ENCODE measurements at places on chromosomes 13 and 19.

- no peak for DNase-seq
These were observed 1.7 kb downstream of the AP1M1 start for GRCh38 chr19:16199275-16199932.

- no peak for DNase-seq
These were observed 10.2 kb downstream of the PPP2R1A start for GRCh38 chr19:52200044-52200443.

GRCh38 chr13:84263354-84264069 is 381.2 kb upstream of the SLITRK1 start:
- no peak for DNase-seq

GRCh38 chr19:50722201-50723013 is 757 bp upstream of the CLEC11A start:
- no peak for DNase-seq

- DNase-seq = no peak
These were observed at the start of gene SIGLEC7 for GRCh38 chr19:51142119-51142518. Gene SIGLEC7, plus strand, starts transcription at chr19:51142301. Its CDS starts 69 bp downstream, at chr19:51142370.

GRCh38 chr19:44800461-44800860 is 8.4 kb upstream of the BCAM start:
- peak; percentile 68 for DNase-seq

- peak; percentile 33 for DNase-seq
These were observed 16.4 kb downstream of the ZNF574 start for GRCh38 chr19:42092350-42092749.

GRCh38 chr19:32416749-32417456 is 11.3 kb downstream of the DPY19L3 start:
- DNase-seq = no peak

DNA sequence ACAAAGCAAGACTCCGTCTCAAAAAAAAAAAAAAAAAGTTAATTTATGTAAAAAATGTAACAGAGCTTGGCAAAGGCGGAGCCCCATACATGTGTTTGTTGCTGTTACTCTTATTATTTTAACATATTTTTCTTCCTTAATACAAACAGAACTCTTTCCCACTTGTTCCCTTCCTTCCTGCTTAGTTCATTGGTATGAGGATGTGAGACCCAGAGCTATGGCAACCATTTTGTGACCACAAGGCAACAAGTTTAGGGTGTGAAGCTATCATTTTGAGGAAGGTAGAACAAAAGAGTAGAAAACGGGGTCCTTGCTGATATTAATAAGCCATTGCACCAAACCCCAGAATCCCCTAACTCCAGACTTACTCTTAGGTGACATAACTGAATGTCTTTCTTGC is 5.4 kb downstream of the IFNL1 start:
- DNase-seq = no peak

GRCh38 chr19:15287496-15287895 is 44.8 kb downstream of the BRD4 start:
- no peak for DNase-seq

DNA sequence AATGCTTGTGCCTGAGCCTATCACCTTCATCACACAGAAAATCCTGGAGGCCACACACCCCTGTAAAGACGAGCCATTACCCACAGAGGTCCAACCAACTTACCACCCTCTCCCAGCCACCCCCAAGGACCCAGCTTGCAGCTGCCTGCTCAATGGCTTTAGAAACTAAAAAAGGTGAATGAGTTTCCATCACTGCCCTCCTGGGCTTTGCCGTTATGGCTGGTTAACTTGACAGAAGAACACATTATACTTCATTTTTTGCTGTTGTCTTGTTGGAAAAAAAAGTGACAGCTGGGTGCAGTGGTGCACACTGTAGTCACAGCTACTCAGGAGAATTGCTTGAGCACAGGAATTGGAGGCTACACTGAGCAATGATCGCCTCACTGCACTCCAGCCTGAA is 17.4 kb upstream of the FEM1A start:
- no peak for DNase-seq

DNA sequence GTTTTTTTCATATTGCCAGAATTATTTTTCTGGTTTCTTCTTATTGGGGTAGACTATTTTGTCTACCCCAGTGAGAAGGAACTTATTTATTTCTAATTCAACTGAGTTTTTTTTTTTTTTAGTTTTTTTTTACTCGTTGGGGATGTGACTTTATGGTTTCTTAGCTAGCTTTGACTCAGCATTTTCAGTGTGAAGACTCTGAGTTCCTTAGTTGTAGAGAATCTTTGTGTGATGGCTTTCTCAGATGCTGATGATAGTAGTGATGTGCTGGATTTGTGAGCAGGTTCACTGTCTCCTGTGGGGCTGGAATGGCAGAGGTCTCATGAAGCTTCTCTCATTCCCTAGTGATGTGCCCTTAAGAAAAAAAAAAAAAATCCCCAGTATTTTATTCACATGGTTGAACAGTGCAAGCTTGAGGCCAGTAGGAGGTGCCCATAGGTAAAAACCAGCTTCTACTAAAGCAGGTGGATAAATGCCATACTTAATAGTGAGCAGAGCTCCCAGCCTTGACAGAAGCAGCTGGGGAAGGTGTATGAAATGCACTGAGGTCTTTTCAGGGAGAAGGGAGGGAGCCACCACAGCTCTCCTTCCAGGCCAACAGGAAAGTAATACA is 106.2 kb upstream of the KLF5 start:
- no peak for DNase-seq

DNA sequence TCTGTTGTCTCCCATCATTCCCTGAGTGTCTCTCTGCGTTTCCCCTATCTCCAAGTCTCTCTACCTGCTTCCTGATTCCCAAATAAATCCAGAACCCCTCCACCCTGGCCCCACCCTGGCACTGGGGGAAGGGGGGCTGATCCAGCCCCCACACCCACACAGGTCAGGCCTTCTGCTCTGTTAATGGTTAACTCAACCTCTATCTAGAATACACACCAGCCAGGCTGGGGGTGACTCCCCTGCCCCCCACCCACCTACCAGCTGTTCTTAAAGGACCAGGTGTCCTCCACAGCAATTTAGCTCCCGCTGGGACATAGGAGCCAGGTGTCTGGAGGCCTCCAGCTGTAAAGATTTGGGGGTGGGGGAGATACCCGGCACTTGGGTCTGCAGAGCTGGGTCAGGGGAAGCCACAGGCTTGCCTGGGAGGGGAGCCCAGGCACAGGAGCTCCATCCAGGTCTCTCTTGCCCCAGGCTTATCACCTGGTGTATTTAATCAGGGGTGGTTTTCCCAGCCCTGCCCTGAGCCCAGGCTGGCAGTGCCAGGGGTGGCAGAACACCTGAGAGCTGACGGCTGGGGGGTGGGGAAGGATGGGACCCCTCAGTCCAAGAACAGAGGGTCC is 3.9 kb downstream of the IRF2BP1 start:
- DNase-seq = no peak

DNA sequence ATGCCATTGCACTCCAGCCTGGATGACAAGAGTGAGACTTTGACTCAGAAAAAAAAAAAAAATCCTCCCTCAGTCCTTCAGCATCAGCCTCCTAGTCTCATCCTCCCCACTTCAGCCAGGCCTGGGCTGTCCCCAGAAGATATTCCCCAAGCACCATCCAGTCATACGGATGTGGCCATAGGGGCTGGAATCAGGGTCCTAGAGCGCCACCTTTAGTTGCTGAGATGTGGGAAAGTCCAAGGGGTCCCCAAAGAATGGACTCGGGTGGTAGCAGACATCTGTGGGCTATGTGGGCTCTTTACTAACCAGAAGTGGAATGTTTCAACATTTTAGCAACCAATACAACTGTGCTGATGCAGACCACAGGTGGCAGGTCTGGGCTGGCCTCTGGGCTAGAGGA is 3.1 kb upstream of the TYROBP start:
- DNase-seq = no peak

DNA sequence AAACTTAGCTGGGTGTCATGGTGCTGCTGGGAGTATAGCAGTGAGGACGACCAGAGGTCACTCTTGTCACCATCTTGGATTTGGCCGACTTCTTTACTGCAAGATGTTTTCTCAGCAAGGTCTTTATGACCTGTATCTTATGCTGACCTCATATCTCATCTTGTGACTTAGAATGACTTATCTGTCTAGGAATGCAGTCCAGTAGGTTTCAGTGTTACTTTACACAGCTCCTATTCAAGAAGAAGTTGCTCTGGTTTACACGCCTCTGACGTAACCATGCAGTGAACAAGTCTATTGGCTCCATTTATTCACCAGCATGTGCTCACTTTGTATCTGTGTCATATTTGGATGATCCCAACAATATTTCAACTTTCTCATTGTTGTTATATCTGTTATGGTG is 26.7 kb downstream of the ZNF850 start:
- DNase-seq = no peak

DNA sequence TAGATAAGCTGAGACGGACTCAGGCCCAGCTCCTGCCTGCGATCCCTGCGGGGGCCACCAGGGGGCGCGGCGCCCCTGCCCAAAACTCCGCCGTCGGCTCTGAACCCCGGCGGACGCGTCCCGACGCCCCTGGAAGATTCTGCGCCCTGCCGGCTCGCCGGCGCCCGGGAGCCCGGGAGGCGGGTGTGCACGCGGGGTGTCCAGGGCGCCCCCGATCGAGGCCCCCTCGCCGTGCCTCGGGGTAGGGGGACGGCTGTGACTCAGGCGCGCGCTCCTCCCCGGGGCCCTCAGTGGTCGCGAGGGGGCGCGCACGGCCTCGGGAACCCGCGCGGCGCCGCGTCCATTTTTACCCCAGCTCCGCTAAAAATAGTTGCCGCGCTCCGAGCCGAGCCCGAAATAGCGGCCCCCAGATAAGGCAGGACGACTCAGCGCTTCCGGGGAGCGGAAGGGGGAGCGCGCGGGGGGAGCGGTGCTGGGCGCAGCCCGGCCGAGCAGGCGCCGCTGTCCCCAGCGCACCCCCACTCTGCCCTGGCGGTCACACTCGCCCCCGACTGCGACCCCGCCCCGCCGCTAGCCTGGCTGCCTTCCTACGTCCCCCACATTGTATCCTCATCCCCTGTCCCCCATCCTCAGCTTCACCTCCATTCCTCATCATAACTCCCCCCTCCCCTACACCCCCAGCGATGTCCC is 16.0 kb upstream of the ERCC1 start:
- DNase-seq = peak; percentile 88

DNA sequence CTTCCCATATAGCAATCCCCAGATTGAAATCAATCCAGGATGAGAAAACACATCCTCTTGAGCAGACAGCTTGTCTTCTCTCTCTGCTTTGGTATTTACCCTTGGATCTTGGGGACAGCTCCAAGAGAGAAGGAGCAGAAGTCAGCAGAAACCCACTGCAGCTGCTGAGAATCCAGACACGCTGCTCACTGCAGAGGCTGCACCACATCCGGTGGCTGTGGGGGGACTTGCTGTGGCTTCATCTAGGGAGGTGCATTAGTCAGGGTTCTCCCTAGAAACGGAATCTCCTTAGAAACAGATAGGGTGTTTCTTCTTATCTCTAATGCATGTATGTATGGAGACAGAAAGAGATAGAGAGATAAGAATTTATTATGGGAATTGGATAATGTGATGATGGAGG is 2.7 kb downstream of the CYP4F12 start:
- DNase-seq = no peak

GRCh38 chr19:48456864-48457263 is 1.5 kb downstream of the KCNJ14 start:
- DNase-seq = no peak

DNA sequence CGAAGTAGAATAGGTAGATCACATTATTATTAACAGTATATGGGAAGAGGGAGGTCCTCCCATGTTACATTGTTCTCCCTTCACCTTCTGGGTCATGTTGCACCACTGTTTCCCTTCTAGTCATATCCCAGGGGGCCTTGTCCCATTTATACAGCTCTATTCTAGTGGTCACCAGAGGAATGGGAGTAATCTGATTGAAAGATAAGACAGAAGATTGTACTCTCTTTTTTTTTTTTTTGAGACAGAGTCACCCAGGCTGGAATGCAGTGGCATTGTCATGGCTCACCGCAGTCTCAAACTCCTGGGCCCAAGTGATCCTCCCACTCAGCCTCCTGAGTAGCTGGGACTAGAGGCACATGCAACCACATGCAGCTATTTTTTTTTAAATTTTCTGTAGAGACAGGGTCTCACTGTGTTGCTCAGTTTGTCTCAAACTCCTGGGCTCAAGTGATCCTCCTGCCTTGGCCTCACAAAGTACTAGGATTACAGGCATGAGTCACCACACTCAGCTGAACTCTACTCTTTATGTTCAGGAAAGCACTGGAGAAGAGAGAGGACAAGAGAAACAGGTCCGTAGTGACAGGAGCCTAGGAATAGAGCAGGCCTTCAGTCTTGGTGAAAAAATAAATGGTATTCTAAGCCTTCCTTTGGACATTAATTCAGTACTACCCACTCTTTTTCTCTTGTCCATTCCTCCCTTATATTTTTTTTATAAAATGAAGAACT is 4.3 kb upstream of the ZNF529 start:
- no peak for DNase-seq

GRCh38 chr13:46131705-46132104 is 26.9 kb upstream of the CPB2 start:
- no peak for DNase-seq

DNA sequence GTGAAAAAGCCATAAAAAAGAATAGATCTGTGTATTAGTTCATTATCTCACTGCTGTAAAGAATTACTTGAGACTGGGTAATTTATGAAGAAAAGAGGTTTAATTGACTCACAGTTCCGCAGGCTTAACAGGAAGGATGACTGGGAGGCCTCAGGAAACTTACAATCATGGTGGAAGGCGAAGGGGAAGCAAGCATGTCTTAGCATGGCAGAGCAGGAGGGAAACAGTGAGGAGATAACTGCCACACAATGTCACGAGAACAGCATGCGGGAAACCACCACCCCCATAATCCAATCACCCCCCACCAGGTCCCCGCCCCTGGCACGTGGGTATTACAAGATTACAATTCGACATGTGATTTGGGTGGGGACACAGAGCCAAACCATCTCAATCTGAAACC is 39.1 kb upstream of the EEF1AKMT1 start:
- no peak for DNase-seq

- DNase-seq = no peak
These were observed 3.8 kb upstream of the RPL36 start for GRCh38 chr19:5686326-5686646.

DNA sequence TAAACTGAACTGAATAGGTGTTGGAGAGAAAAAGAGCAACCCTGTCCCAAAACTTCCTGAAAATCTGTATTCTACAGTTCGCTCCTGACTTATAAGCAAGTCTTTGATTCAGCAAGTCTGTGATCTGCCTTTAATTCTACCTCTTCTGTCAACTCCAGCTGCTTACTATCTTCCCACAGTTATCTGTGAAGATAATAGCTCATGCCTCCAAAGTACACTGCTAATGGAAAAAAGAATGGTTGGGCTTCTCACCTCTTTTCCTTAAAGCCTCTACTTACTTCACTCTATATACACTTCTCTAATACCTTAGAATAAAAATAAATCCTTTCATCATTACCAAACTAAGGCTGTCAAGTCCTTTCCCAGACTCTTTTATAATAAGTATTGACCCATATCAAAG is 391.5 kb upstream of the MIR17HG start:
- DNase-seq = no peak

- no peak for DNase-seq
These were observed 2.8 kb downstream of the EVI5L start for GRCh38 chr19:7832781-7833180.

GRCh38 chr19:49340069-49340864 is 5.1 kb downstream of the CD37 start:
- DNase-seq = no peak

- DNase-seq = no peak
These were observed 284.6 kb downstream of the DNAJC15 start for GRCh38 chr13:43307921-43308433.
